ENCODE measurements at places on chromosomes 16 and 17.
A peak's percentile ranks its signal among the peaks of the same experiment; 100 is the strongest.

GRCh38 chr17:77420804-77421629, 280.2 kb downstream of the SEC14L1 start:
- peaks cover 34% of the 10 kb centered on the region for H3K4me1 ChIP-seq
- DNase-seq = peak; percentile 82
- H3K4me3 ChIP-seq = peak overlapping the region; percentile 25
- peaks cover 70% of the 10 kb centered on the region for H3K36me3 ChIP-seq
- H3K27ac ChIP-seq = peak overlapping the region; percentile 22

DNA sequence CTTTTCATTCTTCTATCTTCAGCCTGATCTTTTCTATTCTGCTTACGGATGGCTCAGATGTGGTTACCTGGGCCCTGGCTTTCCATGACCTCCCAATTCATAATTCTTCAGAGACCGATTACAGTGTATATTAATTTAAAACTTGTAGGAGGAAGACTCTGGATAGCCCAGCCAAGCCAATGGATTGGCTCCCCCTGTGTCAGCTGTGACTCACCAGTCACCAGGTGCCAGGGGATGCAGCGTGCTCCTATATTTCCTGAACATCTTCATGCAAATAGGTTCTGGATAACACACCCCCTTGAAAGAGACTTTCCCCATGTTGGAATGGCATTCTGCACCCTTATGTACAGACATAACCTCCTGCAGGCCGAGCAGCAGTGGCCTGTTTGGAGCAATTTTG, 208.3 kb upstream of the WSCD1 start:
- H3K36me3 ChIP-seq = no peaks in the 10 kb centered on the region
- H3K27ac ChIP-seq = no peak overlapping the region
- H3K27me3 ChIP-seq = no peaks in the 10 kb centered on the region
- no peak overlapping the region for H3K4me3 ChIP-seq
- no peaks in the 10 kb centered on the region for H3K4me1 ChIP-seq

DNA sequence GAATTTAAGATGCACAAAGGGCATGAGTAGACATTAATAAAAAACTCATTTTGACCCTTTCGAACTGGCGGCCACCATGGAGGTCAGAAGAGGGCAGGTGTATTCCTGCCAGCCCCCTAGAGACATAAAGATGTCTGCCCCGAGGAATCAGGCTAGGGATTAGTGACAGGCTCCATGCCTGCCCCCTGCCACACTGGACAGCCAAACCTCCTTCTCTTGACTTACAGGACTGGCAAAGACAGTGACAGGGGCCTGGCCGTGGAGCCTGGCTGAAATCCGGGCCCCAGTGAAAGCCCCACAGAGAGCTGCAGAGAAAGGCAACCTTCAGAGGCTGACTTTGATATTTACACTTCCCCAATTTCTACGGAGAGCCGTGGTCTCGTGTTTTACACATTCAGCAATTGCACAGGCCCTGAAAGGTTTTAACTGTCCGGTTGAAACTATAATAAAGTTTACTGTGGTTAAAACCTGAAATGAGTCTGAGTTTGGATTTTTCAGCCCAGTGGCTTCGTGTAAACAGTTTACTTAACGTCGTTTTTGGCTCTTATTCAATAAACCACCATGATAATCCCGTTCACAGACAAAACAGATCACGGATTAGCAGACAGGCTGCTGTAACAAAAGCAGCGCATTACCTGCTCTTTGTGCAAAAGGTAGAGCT, 243.9 kb upstream of the MYOCD start:
- no peak overlapping the region for H3K27ac ChIP-seq
- no peaks in the 10 kb centered on the region for H3K36me3 ChIP-seq
- no peak for DNase-seq
- H3K4me1 ChIP-seq = no peaks in the 10 kb centered on the region

DNA sequence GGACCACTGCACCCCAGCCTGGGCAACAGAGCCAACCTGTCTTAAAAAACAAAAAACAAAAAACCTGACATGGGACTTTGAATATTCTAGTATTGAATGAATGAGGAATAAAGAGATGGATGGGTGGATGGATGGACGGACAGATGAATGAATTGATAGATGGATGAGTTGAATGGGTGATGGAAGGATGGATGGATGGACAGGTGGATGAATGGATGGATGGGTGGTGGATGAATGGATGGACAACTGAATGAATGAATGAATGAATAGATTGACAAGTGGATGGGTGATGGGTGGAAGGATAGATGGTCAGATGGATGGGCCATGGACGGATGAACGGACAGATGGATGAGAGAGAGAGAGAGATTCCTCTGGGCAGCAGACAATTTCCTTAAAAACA, 22.8 kb upstream of the CEP20 start:
- no peaks in the 10 kb centered on the region for H3K27me3 ChIP-seq
- H3K4me3 ChIP-seq = no peak overlapping the region
- no peak overlapping the region for H3K27ac ChIP-seq
- no peaks in the 10 kb centered on the region for H3K4me1 ChIP-seq
- no peak for DNase-seq
- no peaks in the 10 kb centered on the region for H3K36me3 ChIP-seq

GRCh38 chr17:78725448-78726021, 56.5 kb downstream of the CYTH1 start:
- DNase-seq = no peak
- peaks cover 6% of the 10 kb centered on the region for H3K36me3 ChIP-seq
- peaks cover 31% of the 10 kb centered on the region for H3K4me1 ChIP-seq
- no peak overlapping the region for H3K4me3 ChIP-seq
- no peak overlapping the region for H3K27ac ChIP-seq

DNA sequence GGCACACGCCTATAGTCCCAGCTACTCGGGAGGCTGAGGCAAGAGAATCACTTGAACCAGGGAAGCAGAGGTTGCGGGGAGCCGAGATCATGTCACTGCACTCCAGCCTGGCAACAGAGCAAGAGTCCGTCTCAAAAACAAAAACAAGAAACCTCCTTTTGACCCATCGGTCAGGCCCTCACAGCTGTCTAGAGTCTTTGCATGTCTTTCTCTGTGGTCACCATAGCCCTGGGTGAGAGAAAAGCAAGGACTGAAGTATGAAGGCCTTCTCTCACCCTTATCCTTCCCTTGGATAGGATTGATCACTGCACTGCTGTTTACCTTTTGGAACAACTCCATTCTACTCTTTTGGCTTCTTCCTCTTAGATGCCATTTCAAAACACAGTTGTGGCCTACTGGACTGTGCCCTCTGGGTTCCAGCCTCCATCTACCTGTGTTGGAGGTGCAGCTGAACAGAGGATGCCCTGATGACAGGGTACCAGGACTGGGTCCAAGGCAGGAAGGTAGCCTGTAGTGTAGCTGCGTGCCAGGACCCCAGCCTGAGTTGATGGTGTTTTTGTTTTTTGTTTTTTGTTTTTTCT, 37.1 kb downstream of the LDHD start:
- no peak overlapping the region for H3K4me3 ChIP-seq
- no peaks in the 10 kb centered on the region for H3K36me3 ChIP-seq
- no peaks in the 10 kb centered on the region for H3K27me3 ChIP-seq
- no peak for DNase-seq

- no peak for DNase-seq
- no peaks in the 10 kb centered on the region for H3K36me3 ChIP-seq
- no peak overlapping the region for H3K27ac ChIP-seq
- H3K4me3 ChIP-seq = no peak overlapping the region
Observed at GRCh38 chr17:78493450-78493849, 83.7 kb downstream of the DNAH17 start.

- no peak overlapping the region for H3K27ac ChIP-seq
- H3K27me3 ChIP-seq = peaks cover 27% of the 10 kb centered on the region
- no peak for DNase-seq
- H3K4me3 ChIP-seq = no peak overlapping the region
Observed at GRCh38 chr16:52843381-52843780, 209.3 kb downstream of the CHD9NB start.

GRCh38 chr17:78263063-78263735, 31.8 kb downstream of the TMEM235 start:
- no peak for DNase-seq
- H3K27me3 ChIP-seq = no peaks in the 10 kb centered on the region
- no peak overlapping the region for H3K27ac ChIP-seq
- no peak overlapping the region for H3K4me3 ChIP-seq

DNA sequence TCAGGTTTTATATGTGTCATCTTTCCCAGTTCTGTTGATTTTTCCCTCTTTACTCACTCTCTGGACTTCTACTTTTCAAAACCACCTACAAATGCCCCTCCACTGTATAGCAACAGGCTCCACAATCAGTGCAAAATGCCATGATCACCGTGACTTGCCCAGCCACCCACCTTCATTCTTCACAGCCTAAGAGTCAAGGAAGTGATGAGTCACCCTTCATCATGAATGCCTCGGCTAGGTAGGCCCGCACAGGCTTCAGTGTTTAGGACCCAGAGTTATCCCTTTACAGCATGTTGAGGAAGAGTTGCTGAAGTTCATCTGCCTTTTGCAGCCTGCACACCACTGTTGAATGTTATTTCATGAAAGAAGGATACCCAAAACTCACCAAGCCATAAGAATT, 158.6 kb downstream of the PMP22 start:
- no peak overlapping the region for H3K27ac ChIP-seq
- peaks cover 6% of the 10 kb centered on the region for H3K4me1 ChIP-seq
- no peaks in the 10 kb centered on the region for H3K36me3 ChIP-seq
- no peaks in the 10 kb centered on the region for H3K27me3 ChIP-seq

GRCh38 chr17:16551878-16552636, 16.9 kb downstream of the ZNF287 start:
- H3K4me3 ChIP-seq = no peak overlapping the region
- no peak for DNase-seq
- H3K4me1 ChIP-seq = no peaks in the 10 kb centered on the region
- H3K27me3 ChIP-seq = no peaks in the 10 kb centered on the region
- no peak overlapping the region for H3K27ac ChIP-seq
- peaks cover 6% of the 10 kb centered on the region for H3K36me3 ChIP-seq

DNA sequence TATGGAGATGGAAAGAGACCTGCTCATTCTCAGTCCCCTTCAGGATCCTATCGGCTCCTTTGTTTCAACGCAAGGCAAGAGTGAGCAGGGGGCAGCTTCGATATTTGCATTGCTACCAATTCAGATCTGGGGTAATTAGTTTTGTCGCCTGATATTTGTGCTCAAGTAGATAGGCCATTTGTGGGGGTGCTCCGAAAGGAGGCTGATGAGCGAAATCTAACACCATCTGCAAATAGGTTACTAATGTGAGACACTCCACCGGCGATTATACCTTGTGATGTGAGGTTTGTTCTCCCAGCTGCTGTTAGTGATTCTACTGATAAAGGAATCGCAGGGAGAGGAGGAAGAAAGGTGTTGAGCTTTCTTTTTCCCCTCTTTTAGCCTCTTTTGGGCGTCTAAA, 31.5 kb downstream of the WSCD1 start:
- peaks cover 98% of the 10 kb centered on the region for H3K27me3 ChIP-seq
- no peak overlapping the region for H3K4me3 ChIP-seq
- no peaks in the 10 kb centered on the region for H3K4me1 ChIP-seq
- no peaks in the 10 kb centered on the region for H3K36me3 ChIP-seq

- no peak overlapping the region for H3K4me3 ChIP-seq
- peaks cover 4% of the 10 kb centered on the region for H3K36me3 ChIP-seq
- DNase-seq = no peak
- H3K27me3 ChIP-seq = no peaks in the 10 kb centered on the region
- peaks cover 45% of the 10 kb centered on the region for H3K4me1 ChIP-seq
Observed at GRCh38 chr16:82650804-82651203, 24.0 kb downstream of the CDH13 start.

- H3K4me1 ChIP-seq = peaks cover 19% of the 10 kb centered on the region
- no peaks in the 10 kb centered on the region for H3K27me3 ChIP-seq
- DNase-seq = no peak
- H3K27ac ChIP-seq = peak overlapping the region; percentile 91
Observed at GRCh38 chr16:23148166-23148512, 1.1 kb downstream of the USP31 start.

Measured in MCF 10A (cell line).